ENCODE measurements at places on chromosomes 11 and 22. TPM values are rescaled to one million over a fixed set of nuclear protein-coding genes. Genes with fewer than 3 reads are reported as not detected.

GRCh38 chr22:40081662-40082061 is 86.9 kb downstream of the FAM83F start:
- no peak for DNase-seq

- no peak for DNase-seq
Measured at GRCh38 chr11:111691741-111692140, 74.4 kb downstream of the PPP2R1B start.

DNA sequence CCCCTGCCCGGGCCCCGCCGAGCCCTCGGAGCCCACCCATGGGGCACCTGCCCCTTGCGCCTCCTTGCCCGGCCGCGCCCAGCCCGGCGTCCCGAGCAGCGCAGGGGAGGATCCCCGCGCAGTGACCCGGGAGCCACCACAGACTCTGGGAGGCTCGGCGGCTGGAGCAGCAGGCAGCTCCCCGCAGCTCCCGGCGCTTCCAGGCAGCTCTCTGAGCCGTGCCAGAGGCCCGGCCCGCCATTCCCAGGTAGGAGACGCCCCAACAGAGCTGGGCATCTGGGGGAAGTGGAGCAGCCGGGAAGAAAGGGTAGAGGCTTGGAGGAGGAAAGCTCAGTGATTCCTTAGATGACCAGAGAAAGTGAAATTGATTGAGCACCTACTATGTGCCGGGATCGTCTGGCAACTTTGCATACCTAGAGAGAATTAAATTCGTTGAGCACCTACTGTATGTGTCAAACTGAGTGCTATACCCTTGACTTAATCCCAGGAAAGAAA is 670 bp downstream of the RASD2 start:
- DNase-seq, result no peak

GRCh38 chr22:24170188-24170587 is 11.1 kb upstream of the SUSD2 start:
- no peak for DNase-seq

DNA sequence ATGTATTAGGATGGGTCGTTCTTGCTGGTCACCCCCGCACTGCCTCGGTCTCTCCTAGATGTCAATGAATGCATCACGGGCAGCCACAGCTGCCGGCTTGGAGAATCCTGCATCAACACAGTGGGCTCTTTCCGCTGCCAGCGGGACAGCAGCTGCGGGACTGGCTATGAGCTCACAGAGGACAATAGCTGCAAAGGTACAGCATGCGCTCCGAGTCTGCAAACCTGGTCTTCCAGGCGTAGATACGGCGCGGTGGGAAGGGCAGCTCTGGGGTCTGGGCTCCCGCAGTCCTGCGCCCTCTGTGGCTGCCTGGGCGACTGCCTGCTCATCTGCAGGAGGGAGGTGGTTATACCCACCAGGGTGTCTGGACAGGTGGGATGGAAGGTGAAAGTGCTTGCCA is 31.0 kb downstream of the FBLN1 start:
- DNase-seq, result no peak

- peak; percentile 96 for DNase-seq
Measured at GRCh38 chr22:41446639-41447434, at the start of gene TOB2. Gene TOB2 (minus strand): TSS chr22:41446801. CDS start chr22:41437345, 9,456 bp downstream.

DNA sequence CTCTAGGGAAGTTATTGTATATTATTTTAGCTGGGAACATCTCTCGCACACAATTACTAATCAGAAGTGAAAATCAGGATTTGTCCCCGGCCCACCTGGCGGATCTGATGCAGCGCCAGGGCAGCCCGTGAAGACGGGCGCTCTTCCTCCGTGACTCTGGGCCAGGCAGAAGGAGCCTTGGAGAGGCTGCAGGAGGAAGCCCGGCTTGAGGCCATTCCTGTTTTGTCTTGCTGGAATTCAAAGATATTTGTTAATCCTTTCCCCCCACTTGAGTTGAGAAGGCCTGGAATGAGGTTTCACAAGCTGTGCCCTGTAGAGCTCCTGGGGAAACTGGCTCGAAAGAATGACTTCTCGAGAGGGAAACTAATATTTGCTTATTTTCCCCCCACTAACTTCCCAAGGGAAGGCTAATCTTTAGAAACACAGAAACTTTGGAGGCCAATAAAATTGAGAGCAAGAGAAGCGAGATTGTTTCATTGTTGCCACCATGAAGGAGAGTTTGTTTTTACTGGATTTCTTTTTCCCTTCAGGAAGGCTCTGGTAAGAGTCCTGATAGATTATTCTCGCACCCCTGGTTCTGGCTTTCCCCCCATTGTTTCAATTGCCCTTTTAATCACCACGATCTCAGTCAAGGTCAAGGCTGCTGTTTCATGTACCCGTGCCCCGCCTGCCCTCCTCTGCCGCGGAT is 92.8 kb upstream of the SEPTIN5 start:
- DNase-seq, result no peak

- DNase-seq, result no peak
Measured at GRCh38 chr11:131908316-131908715, 537.9 kb downstream of the NTM start.

GRCh38 chr11:96265220-96265737 is 77.7 kb downstream of the MAML2 start:
- no peak for DNase-seq

- DNase-seq, result no peak
Measured at GRCh38 chr11:70908223-70908622, 344.2 kb downstream of the SHANK2 start.

- no peak for DNase-seq
Measured at GRCh38 chr11:65084598-65085375, 765 bp downstream of the ZFPL1 start.

DNA sequence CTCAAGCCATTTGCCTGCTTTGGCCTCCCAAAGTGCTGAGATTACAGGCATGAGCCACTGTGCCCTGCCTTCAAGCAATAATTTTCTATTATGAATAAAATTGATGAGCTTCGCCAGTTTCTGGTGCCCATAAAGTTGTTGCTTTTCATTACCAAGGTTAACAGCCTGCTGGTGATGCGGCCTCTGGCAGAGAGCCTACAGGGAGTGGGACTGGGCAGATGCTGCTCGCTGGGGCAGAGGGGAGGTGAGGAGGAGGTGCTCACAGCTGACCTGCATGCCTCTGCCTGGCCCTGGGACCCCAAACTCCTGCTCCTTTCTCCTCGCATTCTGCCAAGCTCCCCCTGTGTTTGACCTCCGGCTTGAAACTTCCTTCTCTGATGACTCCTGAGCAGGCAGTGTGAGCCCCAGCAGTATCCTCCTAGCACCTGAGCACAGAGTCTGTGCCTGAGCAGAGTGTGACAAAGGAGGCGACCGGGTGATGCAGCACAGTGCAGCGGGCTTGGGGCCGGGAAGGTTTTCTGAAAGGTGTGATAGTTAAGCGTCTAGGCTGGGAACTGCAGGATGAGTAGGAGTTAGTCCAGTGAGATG is 56.1 kb upstream of the B3GAT1 start:
- no peak for DNase-seq

GRCh38 chr11:27118371-27118770 is 77.8 kb downstream of the BBOX1 start:
- no peak for DNase-seq

- no peak for DNase-seq
Measured at GRCh38 chr11:134425816-134426536, 13.9 kb upstream of the B3GAT1 start.

DNA sequence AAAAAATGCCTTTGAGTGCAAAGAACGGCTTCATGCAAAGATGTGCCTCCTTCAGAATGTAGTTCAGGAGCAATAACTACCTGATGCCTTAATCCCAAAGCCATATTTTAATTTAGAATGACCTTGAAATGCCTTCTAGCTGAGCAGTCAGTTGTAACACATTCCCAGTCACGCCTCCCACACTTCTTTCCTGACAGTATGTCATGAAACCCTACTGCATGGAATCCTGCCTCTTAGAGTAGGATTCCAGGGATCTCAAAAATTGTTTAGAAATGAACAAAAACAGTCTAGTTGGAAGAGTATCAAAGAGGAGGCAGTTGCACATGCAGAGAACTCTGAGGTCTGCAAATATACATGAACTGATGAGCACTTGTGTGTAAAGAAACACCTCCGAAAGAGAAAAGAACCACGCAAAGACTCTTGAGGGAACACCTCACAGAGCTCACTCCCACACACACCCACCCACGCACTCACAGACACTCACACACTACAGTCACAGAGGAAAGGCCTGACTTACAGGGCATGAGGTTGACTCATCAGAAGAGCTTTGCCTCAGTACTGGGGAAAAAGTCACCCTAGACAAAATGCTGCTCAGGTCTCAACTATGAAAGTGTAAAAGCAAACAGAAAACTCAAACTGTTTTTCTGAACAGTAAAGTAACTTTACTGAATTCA is 77.4 kb downstream of the GGTLC2 start:
- DNase-seq, result peak; percentile 73

DNA sequence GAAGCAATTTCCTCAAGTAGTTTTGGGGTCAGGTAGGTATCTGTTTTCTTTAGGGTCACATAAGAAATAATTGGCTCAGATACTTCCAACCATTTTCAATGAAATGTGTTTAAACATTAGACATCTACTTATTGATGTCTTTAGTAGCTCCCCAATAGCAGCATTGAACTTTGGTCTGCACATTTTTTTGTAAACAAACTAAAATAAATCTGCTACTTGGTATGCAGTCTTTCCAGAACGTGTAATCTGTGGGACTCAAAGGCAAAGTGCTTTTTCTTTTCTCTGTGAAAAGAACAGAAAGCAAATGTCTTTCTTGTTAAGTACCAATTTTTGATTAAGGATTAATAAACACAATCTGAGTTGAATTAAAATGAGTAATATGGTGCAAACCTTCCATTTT is 13.6 kb downstream of the SLC22A25 start:
- DNase-seq, result no peak

GRCh38 chr11:8047382-8047781 is 33.6 kb upstream of the TUB start:
- DNase-seq, result no peak

DNA sequence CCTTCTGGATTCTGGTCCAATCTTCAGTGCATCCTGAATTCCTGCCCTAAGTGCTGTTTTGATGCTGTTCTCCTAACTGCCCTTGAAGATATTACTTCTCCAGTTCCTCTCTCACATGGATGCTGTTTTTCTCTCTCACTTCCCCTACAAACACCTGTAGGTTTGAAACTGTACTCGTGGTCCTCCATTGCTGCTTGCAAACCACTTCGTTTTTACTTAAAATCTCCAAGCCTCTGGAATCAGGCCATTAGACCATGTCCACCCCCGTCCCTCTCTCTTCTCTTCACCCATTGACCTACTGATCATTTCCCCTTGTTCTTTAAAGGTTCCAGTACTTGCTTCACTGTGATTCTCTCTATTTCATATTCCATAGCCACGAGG is 988.1 kb downstream of the NTM start:
- no peak for DNase-seq

- no peak for DNase-seq
Measured at GRCh38 chr11:121431820-121432526, 20.1 kb upstream of the SORL1 start.

DNA sequence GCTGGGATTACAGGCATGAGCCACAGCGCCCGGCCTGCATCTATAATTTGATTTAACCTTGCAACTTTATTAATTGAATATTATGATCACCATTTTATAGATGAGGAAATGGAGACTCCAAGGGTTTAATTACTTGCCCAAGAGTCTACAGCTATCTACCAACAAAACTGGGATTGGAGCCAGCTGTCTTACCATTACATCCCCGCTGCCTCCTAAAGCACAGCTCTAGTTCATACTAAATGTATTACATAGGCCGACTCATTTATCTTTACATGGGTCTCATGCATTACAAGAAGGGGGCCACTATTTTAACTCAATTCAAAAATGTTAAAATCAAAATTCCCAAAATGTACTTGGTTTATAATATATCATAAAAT is 14.1 kb upstream of the TMA7B start:
- no peak for DNase-seq

- no peak for DNase-seq
Measured at GRCh38 chr11:32081129-32081641, 9.7 kb upstream of the RCN1 start.

- DNase-seq, result no peak
Measured at GRCh38 chr11:58613228-58613627, 9.2 kb upstream of the CNTF start.

CCDC90B gene
- total RNA-seq, result 30.0 TPM

KMT2A gene
- 66.3 TPM for total RNA-seq

ESAM gene
- total RNA-seq, result 131 TPM

MRPL11 gene
- total RNA-seq, result 32.7 TPM

OR5P2 gene
- 2.2 TPM for total RNA-seq

RFPL2 gene
- total RNA-seq, result not detected
